ENCODE measurements at places on chromosomes 4 and X.

- no peak for DNase-seq
Measured at GRCh38 chr4:143017210-143017609, 167.5 kb upstream of the USP38 start.

DNA sequence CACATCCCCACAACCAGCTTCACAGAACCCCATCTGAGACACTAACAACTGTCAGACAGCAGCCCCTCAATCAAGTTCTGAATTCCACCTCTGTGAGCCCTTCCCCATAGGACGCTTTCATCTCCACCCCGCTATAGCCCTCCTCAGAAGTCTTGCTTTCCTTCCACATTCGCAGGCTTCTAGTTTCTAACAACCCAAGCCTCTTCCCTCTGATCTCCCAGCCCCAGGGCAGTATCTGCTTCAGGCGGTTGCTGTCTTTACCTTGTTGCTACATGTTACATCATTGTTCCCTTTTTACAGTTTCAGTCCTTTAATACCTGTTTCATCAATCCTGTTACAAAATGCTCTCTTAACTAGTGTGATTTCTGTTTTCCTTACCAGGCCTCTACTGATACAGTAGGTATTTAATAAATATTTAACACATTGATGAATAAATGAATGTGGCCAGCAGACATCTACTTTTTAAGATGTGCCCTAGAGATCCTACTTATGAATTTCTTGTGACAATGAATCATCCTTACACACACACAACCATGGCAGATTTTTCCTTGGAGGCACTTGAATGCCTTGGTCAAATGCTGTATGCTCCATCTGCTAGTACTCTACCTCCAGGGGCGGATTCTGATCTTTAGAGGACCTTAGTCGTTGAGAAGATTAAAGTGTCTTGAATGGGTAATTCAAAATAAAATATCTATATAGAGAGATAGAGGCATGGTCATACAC is 164.7 kb upstream of the SLIT2 start:
- DNase-seq, result no peak

- no peak for DNase-seq
Measured at GRCh38 chrX:130834149-130834548, 68.9 kb downstream of the ENOX2 start.

DNA sequence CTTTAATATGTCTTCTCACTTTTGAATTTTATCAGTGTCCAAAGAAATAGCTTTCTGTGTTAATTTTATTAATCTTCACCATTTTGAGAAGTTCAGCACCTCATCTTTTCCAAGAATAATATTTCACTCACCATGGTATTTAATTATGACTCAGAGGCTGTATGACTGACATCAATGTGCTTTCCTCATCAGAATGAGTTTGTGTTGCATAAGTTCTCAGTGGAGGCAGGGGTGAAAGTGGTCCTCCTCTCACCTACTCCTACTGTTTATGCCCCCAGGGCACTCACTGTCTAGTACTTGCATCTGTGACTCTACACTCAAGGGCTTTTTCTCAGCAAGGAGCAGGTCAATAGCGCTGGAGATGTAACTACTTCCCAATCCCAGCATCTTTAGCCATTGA is 905.3 kb upstream of the INTU start:
- DNase-seq, result no peak

DNA sequence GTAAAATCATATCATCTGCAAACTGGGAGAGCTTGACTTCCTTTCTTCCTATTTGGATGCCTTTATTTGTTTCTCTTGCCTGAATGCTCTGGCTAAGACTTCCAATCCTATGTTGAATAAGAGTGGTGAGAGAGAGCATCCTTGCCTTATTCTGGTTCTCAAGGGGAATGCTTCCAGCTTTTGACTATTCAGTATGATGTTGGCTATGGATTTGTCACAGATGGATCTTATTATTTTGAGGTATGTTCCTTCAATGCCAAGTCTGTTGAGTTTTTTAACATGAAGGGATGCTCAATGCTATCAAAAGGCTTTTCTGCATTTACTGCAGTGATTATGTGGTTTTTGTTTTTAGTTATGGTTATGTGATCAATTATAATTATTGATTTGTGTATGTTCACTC is 2144.6 kb upstream of the TENM3 start:
- DNase-seq, result no peak

GRCh38 chr4:141703497-141703896 is 67.1 kb downstream of the IL15 start:
- DNase-seq, result no peak

DNA sequence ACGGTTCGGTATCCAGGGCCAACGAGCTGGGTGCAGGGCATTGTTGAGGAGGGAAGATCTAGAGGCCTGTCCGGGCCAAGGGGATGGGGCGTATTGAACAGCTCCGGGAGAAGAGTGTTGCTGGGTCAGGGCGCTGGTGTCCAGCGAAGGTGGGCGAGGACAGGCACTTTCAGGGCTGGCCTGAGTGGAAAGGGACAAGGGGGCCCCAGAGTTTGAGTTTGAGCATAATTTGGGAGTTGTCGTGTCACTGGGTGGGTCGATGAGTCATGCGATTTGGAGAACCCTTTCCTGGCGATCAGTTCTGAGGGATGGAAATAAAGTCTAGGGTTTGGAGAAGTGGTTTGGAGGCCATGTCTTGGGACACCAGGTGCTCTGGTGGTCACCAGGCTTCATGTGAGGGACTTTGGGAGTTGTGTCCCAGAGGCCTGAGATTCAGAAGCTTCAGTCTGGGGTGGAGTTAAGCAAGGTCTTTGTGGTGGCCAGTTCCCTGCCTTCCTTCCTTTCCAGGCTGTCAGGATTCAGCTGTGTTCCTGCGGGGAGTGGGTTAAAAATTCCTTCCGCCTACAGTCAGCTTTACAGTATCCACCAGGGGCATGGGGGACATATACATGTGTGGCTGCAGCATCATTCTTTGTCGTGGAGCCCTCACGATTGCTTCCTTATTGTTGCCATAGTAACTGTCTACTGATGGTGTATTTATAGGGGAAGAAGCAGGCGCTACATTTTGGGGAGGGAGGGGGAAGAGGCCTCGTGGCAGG is 504 bp downstream of the PRRG3 start:
- no peak for DNase-seq

DNA sequence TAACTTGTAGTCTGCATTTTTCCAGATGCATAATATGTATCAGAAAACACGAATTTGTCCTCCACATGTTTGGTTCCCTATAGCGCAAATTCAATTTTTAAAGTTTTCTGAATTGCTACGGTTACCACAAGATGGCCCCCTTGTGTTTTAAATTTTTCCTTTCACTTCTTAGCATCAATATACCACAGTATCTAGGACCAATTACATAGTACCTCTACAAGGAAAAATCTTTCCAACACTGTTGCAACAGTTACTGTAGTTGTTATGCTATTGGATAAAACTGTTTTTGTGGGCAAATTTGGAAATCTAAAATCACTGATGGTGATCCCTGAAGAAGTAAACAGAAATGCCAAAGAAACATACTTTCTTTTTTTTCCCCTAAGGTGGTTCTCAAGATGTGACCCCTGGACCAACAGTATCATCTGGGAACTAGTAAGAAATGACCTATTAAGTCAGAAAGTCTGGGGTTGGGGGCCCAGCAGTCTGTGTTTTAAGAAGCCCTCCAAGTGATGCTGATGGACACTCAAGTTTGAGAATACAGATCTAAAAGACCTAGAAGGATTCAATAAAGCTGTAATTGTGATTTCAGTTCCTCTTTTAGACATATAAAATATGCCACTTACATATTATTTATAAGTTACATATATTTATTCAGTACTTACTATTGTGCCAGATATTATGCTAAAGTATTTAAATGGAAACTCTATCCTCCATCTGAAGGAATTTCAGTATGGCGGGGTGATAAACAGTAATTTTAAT is 3.1 kb downstream of the ZGRF1 start:
- DNase-seq, result no peak

- DNase-seq, result no peak
Measured at GRCh38 chr4:120919358-120919757, 3.2 kb downstream of the PRDM5 start.

- DNase-seq, result no peak
Measured at GRCh38 chr4:173509036-173510001, 20.7 kb downstream of the HAND2 start.

DNA sequence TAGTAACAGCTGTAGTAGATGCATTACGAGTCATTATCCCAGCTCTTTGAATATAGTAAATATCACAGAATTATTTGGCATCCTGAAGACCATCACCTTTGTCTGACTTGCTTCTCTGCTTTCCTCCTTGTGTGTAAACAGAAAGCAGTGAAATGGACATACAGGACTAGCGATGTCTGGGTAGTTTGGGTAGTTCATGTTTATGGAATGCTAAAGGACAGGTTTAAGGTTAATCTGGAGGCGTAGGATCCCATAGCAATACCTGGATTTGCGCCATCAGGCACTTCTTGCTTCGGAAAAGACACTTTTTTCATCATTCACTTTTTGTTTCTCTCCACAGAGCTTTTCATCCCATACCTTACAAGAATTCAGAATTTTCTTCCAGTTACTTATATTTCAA is 232.2 kb downstream of the GPAT3 start:
- no peak for DNase-seq

DNA sequence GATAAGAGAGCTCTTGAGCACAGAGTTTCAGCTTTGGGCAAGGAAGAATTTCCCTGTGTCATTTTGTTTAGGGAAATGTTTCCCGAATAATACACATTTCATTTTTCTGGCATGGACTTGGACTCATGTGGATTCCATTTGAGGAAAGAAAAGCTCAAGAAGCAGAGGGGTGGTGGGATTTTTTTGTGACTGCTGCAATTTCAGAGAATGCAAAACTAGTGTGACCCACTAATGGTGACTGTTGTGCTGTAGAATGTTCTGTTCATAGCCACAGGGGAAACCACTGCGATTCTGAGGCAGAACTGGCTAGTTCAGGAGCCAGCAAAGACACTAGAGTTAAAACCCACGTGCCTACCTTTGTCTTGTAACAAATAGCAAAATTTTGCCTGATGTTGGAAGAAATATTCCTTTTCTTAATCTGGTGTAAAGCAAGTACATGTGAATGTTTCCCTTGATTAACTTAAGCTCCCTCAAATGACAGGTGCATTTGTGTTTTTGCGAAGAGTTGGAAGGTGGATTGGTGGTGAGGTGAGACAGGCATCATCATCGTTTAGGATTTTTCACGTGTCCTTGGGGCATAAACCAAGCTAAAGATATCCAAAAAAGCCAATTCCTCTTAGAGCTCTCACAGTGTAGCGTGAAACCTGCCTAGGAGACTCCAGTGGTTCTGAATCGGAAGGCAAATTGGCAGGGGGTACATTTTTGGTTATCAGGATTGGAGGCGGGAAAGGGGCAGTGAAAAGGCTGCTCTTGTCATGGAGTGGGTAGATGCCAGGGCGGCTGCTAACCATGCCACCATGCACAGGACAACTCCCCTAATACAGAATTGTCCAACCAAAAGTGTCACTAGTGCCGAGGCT is 38.0 kb upstream of the FAM9C start:
- DNase-seq, result no peak

DNA sequence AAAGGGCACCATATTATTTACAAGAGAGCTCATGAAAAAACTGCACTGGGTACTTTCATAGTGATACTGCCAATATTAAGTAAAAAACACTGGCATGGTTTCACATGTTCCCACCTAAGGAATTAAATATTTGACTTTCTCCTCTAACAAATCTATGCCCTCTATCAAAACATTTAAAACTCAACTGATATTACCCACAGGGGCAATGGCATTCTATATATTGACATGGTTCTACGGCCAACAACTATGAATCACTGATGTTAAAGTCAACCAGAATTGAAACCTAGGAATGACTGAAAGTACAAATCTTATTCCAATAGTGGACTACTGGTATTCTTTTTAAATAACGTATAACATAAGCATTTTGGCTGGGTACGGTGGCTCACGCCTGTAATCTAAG is 28.2 kb downstream of the PHKA2 start:
- no peak for DNase-seq

DNA sequence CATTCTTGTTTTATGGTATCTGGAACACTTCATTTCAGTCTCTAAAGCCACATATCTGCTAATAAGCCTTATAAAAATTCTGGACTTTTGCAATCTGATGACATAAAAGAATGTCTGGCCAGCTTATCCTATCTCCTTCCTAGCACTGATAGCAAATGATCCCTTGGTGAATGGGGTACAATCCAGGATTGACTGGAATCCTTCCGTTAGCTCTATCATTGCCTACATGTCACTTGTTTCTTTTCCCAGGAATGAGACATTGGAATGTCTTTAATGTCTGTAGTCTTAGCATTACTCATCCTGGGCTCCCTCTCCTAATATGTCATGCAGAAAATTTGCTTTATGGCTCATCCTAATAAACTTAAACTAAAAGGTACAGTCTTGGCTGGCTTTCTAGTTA is 14.8 kb upstream of the PABPC4L start:
- no peak for DNase-seq

- no peak for DNase-seq
Measured at GRCh38 chr4:122309988-122310626, 68.7 kb upstream of the ADAD1 start.

- DNase-seq, result no peak
Measured at GRCh38 chr4:147122685-147123084, 177.0 kb upstream of the TTC29 start.

GRCh38 chr4:42302348-42302747 is 94.9 kb upstream of the SHISA3 start:
- no peak for DNase-seq

DNA sequence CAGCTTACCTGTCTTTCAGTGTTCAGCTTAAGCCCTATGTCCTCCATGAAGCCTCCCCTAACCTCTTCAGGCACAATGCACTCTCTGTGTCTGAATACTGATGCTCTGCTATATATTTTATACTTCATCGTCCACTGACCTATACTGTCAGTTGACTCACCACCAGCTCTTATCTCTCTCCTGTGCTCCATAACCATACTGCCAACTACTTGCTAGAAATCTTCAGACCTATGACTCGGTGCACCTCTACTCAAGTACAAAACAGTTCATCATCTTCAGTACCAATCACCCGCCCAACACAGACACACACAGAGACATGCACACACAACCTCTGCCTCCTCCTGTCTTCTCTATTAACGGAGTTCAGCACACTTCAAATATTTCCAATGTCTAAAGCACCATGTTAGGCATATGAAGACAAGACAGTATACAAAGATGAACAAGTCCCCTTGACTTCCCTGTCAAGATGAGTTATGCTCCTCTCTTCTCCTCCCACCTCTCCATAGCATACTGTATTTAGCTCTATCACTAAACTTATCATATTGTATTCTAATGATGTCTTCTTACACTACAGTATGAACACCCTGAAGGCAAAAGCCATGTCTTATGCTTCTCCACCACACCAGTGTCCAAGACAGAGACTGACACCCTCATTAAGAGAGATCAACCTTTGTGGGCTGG is 42.5 kb downstream of the ARHGEF6 start:
- DNase-seq, result no peak

DNA sequence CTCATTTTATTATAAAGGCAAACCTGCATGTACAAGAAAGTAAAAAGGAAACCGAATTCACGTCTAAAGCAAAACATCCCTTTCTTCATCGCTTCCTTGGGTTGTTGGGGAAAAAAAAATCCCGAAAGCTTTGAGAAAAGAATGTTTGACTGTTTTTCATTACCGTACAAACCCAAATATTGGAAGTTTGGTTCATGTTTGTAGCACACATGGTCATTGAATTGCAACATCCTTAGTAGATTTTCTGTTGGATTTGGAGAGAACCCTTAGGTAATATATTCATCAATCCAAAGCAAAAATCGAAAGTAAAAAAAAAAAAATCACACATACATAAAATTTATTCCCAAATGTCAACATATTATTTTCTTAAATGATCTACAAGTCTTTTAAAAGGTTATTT is 420.3 kb downstream of the MAPK10 start:
- DNase-seq, result no peak

GRCh38 chr4:22670956-22671355 is 21.8 kb upstream of the GBA3 start:
- no peak for DNase-seq
